ENCODE measurements at places on chromosomes 4 and X. TPM values are rescaled to one million over a fixed set of nuclear protein-coding genes. Genes with fewer than 3 reads are reported as not detected.

DNA sequence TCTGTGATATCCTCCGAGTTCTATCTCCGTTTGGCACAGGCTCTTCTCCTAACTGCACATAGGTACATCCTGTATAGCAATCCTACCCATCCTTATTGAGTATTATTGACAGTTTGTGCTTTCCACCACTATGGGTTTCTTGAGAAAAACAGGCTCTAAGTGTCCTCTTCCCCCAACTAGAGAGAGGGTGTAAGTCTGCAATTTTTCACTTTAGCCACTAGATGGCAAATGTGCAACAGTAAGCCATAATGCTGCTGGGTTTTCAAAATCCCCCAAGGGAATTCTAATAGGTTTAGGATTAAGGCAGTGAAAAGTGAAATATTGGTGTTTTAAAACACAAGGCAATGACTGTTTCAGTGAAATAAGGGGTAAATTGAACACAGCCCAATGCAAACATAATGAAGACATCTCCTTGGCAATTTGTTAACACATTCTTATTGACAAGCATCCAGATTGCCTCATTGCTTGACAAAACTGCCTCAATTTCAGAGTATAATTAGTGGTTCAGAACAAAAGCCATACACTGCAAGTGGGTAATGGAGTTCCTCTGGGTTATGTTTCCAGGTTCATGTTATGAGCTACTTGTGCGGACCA lies 239.0 kb upstream of the HTR2C start:
- H3K27ac ChIP-seq, result no peak overlapping the region
- H3K4me3 ChIP-seq, result no peak overlapping the region
- DNase-seq, result no peak
- H3K4me1 ChIP-seq, result no peaks in the 10 kb centered on the region
- no peaks in the 10 kb centered on the region for H3K36me3 ChIP-seq

CABS1 gene
- not detected for total RNA-seq

- no peak overlapping the region for H3K4me3 ChIP-seq
- H3K36me3 ChIP-seq, result no peaks in the 10 kb centered on the region
- H3K4me1 ChIP-seq, result no peaks in the 10 kb centered on the region
- no peaks in the 10 kb centered on the region for H3K27me3 ChIP-seq
- DNase-seq, result no peak
Observed at GRCh38 chr4:181830404-181831035, 412.7 kb upstream of the TENM3 start.

NCAPG gene
- total RNA-seq, result not detected

HTN1 gene
- total RNA-seq, result not detected

DNA sequence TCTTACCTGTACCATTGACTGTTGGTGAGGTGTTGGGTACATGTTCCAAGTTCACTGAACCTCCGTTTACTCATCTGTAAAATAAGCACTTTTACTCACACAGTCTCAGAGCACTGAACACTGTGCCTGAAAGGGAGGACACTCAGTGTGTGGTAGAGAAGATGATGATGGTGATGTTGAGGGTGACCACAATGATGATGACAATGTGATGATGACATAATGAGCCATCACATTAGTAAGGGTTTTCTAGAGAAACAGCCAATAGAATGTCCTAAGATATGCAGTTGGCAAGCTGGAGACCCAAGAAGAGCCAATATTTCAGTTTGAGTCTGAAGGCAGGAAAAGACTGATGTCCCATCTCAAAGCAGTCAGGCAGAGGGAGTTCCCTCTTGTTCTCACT lies 315.4 kb upstream of the IGFBP7 start:
- no peak overlapping the region for H3K27ac ChIP-seq
- H3K36me3 ChIP-seq, result no peaks in the 10 kb centered on the region
- no peaks in the 10 kb centered on the region for H3K27me3 ChIP-seq
- DNase-seq, result no peak

GRCh38 chrX:9867226-9867625 lies 81.0 kb downstream of the SHROOM2 start:
- no peak overlapping the region for H3K27ac ChIP-seq
- DNase-seq, result no peak
- H3K27me3 ChIP-seq, result no peaks in the 10 kb centered on the region
- no peaks in the 10 kb centered on the region for H3K36me3 ChIP-seq
- H3K4me1 ChIP-seq, result no peaks in the 10 kb centered on the region
- H3K4me3 ChIP-seq, result no peak overlapping the region

DNA sequence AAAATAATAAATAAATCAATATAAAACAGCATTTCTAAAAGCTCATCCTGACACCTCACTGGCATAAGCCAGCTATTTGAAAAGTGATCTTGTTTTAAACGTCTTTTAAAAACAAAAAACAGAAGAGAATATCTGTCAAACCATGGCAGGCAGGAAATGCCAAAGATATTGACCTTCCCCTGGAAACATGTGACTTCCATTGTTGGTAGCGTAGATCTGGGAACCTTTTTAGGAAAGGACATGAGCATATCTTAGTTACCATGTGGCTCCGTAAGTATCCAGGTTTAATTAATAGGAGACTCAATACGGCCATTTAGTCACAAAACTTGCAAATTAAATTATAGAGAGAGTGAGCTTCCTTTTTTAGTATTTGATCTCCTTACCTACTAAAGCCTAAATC lies 83.0 kb upstream of the KLHL4 start:
- H3K36me3 ChIP-seq, result no peaks in the 10 kb centered on the region
- H3K4me3 ChIP-seq, result no peak overlapping the region

DNA sequence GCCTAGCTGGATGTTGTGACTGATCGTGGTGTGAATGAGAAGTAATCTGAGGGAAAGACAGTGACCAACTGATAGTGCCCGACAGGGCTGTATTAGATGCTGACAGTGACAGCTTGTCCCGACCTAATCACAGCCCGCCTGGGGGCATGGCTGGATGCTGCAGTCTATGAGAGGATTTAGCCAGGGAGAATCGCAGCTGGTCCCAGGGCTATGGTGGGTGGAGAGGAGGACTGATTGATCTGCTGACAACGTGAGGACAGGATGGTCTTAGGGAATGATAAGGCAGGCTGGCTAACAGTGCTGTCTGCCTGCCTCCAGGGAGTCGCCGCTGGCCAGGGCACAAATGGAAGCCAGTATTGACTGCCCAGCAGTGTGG lies 621 bp upstream of the SUV39H1 start:
- peak overlapping the region; percentile 52 for H3K4me3 ChIP-seq
- H3K27ac ChIP-seq, result peak overlapping the region; percentile 79
- H3K27me3 ChIP-seq, result no peaks in the 10 kb centered on the region
- no peak for DNase-seq
- H3K4me1 ChIP-seq, result no peaks in the 10 kb centered on the region
- no peaks in the 10 kb centered on the region for H3K36me3 ChIP-seq

DNA sequence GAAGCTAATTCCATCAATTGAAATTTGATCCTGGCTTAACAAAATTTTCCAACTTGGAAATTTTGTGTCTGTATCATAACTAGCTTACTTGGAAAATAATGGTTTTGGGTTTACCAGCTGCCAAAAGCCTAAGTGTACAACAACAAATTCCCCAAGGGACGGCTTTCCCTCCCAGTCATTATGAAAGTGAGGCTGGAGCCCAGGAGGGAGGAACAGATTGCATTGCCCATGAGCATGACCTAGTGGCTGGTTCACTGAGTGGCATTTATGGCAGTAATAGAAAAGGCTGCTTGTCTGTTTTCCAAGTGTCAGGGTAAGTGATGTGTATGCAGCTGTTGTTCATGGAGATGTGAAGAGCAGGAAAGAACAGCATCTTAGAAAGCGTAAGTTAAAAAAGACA lies 70.8 kb upstream of the HHIP start:
- H3K4me1 ChIP-seq, result no peaks in the 10 kb centered on the region
- H3K27me3 ChIP-seq, result no peaks in the 10 kb centered on the region
- no peak overlapping the region for H3K4me3 ChIP-seq
- no peak for DNase-seq

DNA sequence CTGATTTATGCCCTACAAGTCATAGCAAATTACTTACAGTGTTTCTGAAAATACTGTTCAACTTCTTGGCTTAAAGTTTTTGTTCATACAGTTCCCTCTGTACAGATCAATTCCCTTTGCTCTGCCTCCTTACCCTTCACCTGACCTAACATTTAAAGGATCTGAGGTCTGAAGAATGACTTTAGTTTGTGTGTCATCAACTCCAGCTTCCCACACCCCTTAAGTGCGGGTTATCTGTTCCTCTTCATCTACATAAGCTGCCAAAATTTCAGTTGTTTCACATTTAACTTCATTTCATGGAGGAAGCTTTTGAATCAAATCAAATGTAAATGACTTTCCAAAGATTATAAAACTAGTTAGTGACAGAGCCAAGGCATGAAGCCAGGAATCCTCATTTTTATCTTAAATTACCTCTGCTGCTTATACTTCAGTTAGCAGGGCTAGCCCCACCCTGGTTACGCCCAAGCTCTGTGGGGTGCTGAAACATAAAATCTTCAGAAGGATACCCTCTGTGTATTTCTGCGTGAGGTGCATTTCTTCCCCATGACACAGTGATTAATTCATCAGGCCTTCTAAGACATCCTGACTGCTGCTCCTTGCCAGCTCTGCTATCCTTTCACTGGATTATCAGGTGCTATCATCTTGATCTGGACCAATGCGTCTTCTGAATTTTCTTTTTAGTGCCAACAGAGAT lies 16.5 kb downstream of the CXCL1 start:
- no peak overlapping the region for H3K4me3 ChIP-seq
- no peak for DNase-seq
- no peaks in the 10 kb centered on the region for H3K4me1 ChIP-seq
- H3K36me3 ChIP-seq, result no peaks in the 10 kb centered on the region
- H3K27ac ChIP-seq, result no peak overlapping the region
- no peaks in the 10 kb centered on the region for H3K27me3 ChIP-seq

Measured in right lobe of liver (tissue), 6 donors.